ENCODE measurements at places on chromosomes 2 and 18.
A peak's percentile ranks its signal among the peaks of the same experiment; 100 is the strongest.

GRCh38 chr18:39622431-39622830 lies 2056.8 kb upstream of the CELF4 start:
- no peak for DNase-seq

DNA sequence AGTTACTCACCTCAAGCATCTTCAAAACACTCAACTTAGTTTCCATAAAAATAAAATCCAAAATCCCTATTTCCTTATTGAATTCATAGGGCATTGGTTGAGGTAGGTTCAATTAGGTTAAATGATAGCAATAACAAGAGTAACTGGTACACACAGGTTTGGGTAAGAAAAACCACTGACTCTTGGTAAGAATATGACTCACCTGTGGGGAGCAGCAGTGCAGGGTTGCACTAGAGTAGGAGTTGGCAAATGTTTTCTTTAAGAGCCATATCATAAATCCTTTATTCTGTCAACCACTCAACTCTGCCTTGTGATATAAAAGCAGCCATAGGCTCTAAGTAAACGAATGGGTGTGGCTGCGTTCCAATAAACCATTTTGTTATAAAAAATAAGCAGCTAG lies 71.4 kb upstream of the CDH20 start:
- DNase-seq: no peak

DNA sequence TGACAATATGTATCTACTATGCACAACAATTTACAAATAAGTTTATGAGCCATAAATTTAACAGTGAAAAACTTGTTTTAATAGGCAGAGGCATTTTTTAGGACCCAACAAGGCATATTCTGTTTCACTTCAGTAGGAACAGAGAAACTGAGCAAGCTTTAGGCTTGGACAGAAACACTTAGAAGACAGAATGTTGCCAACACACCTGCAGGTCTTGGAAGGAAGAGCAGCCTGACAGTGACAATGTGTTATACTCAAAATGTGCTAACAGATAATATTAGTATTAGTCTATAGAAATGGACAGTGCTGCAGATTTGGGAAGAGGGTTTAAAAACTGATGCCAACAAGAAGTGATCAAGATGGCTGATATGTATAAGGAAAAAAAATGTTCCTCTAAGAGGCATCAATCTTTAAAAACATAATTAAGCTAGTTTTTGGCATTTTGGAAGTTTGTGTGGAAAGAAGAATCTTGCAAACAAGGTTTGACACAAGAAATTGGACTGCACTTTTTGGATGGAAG lies 297.1 kb upstream of the FSIP2 start:
- no peak for DNase-seq

GRCh38 chr18:63617049-63617914 lies 26.8 kb downstream of the SERPINB4 start:
- no peak for DNase-seq

DNA sequence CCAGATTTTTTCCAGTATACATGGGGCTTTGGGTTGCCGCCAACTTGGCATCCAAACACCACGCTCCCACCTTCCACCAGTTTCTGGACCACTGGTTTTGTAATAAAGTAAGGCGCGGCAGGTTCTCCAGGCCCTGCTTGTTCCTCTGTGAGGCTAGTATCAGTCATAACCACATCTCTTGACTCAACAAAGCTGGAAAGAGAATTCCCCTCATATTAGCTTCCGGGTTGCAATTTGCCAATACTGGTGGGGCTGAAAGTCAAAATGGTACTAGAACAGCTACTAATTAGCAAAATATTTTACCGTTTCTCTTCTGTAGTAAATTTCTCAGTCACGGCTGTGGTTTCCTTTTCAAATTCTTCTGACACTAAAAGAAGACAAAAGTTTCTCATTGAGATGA lies 25.0 kb downstream of the TTN start:
- no peak for DNase-seq

DNA sequence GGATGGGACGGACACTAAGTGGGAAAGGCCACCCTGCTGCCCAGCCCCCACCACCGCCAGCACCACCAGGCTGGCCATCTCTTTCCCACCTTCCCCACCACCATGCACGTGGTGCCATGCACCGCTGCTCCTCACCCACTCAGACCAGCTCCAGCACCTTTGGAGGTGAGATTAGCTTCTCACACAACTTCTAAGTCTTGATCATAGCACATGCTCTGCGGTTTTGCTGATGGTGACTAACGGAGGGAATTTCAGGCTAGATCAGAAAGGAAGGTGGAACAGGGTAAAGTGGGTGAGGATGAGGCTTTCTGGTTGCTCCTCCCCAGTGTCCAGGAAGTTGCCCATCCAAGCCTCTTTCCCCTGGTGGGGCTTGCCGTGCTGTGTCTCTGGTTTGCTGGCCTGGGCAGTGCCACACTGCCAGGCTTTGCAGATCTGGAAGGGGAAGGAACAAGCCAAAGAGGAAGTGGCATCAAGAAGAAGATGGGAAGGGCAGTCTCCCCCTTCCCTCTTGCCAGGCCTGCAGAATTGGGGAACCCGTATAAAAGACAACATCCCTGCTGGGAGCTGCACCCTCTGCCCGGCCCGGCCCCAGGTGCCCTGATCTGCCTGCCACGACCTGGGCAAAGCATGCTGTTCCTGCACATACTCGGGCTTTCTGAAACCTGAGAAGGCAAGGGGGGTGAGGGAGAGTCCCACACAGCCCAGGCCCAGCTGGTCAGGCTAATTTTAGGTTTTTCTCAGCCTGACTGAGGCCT lies 44.3 kb upstream of the CAB39 start:
- DNase-seq: no peak

- no peak for DNase-seq
Measured at GRCh38 chr2:9199716-9200632, 6.6 kb upstream of the ASAP2 start.

GRCh38 chr2:43054367-43054766 lies 172.0 kb downstream of the ZFP36L2 start:
- DNase-seq: no peak

GRCh38 chr2:117555965-117556364 lies 258.5 kb upstream of the DDX18 start:
- DNase-seq: no peak

- DNase-seq: no peak
Measured at GRCh38 chr18:48924630-48925490, 25.9 kb downstream of the SMAD7 start.

- no peak for DNase-seq
Measured at GRCh38 chr2:39865751-39866150, 86.7 kb upstream of the THUMPD2 start.

- no peak for DNase-seq
Measured at GRCh38 chr2:37576831-37577230, 94.6 kb downstream of the CDC42EP3 start.

DNA sequence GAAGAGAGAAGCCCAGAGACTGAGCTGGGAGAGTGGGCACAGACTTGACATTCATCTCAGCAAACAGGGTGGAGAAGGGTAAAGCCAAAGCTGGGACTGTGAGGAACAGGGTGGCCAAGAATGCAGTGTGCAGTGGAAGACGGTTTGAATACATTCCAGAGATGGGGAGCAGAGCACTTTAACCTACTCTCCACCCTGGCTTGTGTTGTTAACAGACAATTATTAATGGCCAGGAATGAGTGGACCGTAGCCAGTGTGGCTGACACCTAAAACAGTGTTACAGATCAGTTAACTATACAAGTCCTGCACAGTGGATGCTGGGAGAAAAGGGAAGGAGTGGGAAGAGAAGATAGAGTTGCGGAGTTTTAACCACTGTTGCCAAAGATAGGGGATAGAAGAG lies 7.4 kb upstream of the NAB1 start:
- no peak for DNase-seq

- DNase-seq: no peak
Measured at GRCh38 chr2:220660277-220661145, 911.6 kb downstream of the EPHA4 start.

- DNase-seq: no peak
Measured at GRCh38 chr2:238306672-238306998, 13.7 kb upstream of the TRAF3IP1 start.

GRCh38 chr18:45232061-45232460 lies 383.2 kb upstream of the SLC14A2 start:
- DNase-seq: no peak

DNA sequence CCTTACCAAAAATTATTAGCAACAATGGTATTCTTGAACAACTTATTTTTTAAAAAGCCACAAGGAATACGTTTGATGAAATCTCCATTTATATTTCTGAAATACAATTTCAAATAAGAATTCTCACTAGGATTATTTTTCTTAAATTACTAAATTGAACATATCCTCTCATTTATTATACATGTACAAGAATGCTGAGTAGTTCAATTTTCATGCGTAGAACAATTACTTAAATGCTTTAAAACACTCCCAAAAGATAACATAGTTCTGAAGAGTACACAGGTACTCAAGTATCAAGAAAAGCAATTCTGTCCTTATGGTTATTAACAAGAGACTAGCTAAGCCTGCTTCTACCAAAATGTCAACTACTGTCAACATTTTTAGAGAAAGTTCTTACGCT lies 268.1 kb downstream of the ZNF385B start:
- DNase-seq: no peak

DNA sequence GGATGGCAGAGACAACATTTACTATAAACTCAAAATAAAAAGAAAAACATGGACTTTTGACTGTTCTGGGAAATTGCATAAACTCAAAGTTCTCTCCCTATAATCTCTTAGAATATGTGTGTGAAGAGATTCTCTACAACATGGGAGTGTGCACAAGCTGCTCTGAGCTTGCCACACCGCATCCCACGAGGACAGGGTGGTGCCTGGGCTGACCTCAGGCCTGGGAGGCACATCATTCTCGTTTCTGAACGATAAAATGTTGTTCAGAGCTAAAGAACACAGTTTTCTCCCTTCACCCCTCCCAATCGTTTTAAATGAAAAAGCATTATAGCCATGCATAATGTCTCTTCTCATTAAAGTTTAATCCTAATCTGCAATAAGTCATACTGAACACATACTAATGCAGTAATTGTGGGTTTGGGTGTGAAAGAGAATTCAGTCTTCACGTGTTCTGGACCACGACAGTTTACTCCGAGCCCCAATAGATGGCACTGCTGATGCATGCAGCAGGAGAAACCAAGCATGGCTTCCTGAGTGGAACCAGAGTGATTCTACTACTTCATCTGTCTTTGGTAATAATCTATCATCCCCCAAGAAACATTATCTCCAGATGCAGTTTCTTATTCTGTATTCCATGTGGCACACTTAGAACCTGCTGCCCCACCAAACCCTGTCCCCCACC lies 46.9 kb upstream of the LAMA1 start:
- DNase-seq: no peak

DNA sequence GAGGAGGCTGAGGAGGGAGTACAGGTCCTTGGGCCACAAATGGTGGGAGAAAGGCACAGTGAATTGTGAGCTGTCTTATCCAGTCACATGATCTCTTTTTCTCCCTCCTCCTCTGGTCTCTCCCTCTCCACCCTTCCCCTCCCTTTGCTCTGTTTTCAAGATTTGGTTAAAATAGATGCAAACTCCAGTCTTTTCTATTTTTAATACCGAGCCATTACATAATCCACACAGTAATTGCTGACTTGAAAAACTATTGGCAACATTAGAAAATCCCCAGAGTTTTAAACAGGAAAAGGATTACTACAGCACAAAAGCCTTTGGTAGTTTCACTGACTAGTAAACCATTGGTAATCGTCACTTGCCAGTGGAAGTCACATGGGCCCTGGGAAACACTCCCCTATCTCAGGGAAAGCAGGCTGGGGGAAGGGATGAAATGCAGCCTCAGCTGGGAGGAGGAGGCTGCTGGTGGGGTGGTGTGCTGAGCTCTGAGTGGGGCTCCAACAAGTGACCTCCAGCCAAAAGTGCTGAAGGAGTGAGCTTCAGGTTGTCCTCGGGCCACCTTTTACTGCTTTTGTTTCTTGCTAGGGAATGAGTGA lies 57.4 kb upstream of the PCBP1 start:
- peak; percentile 16 for DNase-seq

- DNase-seq: no peak
Measured at GRCh38 chr2:11559786-11560155, 25.9 kb downstream of the GREB1 start.

- no peak for DNase-seq
Measured at GRCh38 chr2:240628808-240629618, 3.7 kb downstream of the GPR35 start.

DNA sequence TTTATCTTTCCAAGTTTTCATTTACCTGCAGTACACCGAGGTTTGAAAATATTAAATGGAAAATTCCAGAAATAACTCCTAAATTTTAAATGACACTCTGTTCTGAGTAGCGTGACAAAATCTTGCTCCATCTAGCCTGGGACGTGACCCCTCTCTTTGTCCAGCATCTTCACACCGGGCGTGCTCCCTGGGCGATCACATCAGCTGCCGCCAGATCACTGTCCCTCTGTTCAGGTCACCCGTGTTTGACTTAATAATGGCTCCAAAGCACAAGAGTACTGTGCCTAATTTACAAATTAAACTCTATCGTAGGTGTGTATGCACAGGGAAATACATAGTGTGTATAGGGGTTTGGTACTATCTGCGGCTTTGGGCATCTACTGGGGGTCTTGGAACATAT lies 6.1 kb upstream of the TMEM185B start:
- no peak for DNase-seq

DNA sequence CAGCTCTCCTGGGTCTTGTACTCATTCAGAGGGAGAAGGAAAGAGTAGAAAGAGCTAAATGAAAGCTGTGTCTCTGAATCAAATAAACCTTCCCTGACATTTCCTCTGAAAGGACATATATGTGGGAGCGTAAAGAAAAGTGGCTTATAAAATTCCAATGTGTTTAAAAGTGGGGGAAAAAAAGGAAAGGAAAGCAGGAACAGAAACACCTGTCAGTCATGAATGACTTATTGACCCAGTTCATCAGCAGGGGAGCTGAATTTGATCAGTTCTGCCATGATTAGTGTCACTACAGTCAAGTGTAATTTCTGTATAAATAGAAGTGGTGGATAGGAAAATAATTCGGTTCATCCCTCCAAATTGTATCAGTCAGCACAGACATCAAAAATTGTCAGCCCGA lies 382.5 kb downstream of the ERBB4 start:
- DNase-seq: no peak

DNA sequence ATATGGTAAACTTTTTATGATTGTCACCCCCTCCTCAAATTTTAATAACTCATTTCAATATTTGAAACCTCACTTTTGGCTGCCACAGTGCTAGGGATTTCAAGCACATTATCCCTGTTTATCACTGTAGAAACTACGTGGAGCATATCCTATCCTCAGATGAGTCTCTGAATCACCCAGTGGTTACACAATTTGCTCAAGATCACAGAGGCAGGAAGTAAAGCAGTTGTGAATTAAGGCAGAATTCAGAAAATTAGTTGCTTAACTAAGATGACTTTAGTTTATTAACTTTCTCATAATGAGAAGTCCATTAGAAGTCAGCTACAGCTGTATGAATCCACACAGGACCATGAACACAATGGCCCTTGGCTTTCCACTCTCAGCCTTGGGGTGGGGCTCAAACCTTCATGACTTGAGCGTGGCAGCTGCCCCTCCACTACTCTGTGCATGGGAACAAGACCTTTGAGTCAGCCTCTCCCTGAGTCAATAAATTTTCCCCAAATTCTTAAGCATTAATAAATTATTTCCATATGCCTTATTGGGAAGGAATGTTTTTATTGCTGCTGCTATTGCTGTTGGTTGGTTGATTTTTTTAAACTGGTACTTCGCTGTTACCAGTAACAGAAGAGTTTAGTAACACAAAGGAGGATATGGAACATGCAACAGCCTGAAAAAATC lies 369.0 kb downstream of the CBLN2 start:
- DNase-seq: no peak
